Hepatic stellate cell (primary cell): ENCODE measurements at places on chromosomes 3 and 15.

- DNase-seq: peak; percentile 20
Measured at GRCh38 chr15:98085003-98085639, 124.6 kb downstream of the ARRDC4 start.

DNA sequence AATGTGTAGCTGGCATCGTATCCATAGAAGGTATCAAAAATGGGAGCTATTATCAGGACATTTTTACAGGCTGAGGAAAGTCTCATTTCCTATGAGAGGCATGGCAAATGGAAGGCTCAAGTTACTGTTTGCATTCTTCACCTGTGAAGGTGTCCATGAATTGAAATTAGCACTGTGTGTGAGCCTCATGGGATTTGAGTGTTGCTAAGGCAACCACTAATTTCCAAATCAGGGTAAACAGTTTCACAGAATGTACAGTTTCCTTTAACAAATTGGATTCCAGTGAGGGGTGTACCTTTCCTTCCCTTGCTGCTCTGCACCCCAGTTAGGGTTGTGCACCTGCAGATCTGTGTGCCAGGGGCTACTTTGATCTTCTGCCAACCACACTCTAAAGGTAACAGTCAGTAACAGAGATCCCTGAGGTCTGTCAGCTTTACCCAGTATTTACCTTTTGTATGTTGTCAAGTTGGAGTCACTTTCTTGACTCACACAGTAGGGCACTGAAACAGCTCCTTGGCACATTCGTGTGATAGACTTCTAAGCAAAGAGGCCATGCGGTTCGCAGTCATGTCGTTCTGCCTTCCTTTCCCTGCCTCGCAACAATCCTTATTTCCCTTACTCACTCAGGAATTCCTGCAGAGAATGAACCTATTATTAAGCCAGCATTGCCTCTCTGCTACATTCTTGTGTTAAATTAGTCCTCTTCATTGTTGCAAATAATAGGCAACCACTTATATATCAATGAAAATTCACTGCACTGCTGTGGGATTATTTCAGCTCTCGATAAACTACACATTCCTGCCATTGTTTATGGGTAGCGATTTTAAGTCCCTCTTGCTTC, 129.8 kb upstream of the GBE1 start:
- DNase-seq: no peak

GRCh38 chr3:178083906-178084866, 452.1 kb upstream of the KCNMB2 start:
- DNase-seq: no peak

DNA sequence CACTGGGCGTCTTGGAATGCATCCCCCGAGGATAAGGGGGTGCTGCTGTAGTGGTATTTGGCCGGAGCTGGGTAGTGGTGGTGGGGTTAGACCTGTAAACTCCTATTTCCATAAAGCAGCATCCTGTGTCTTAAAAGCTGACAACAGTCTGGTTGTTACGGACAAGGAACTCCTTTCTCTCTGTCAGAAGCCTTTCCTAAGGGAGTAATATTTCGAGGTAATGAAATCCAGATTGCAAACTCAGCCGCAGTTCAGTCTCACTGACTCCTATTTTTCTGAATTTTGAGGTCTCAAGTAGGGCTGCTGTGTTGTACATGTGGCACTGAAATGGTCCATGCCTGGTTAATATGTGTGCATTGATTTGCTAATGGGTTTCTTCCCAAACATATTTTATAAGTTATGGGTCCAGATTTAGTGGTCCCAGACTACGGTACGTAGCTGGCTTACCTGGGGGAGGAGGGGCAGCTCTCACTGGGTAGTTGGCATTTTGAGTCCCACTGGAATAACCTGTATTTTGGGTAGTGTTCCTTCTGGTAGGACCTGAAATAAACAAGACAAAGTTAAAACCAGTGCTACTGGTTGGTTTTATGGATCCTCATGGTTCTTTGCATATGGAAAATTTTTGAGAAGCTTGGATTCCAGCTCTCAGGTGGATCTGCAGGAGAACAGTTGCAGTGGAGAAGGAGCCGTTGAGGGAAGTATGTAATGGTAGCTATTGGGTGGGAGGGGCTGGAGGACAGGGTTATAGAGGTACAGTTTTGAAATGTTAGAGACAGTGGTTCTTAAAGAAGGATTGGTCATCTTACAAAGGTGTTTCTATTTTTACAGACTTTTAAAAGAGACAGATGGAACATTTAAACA, 48.6 kb upstream of the LDHAL6B start:
- no peak for DNase-seq

DNA sequence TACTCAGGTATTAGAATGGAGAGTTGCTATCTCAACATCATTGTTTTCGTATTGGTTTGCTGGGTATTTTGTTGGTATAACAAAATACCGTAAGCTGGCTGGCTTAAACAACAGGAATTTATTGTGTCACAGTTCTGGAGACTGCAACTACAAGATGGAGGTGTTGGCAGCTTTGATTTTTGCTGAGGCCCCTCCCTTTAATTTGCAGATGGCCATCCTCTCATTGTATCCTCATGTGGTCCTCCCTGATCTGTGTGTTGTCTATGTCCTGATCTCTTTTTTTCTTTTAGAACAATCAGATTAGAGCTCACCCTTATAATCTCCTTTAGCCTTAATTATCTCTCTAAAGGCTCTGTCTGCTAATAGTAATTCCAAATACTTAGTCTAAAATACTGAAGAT, 299.8 kb upstream of the GOLIM4 start:
- no peak for DNase-seq

- DNase-seq: no peak
Measured at GRCh38 chr15:48638963-48639362, 6.5 kb downstream of the FBN1 start.

DNA sequence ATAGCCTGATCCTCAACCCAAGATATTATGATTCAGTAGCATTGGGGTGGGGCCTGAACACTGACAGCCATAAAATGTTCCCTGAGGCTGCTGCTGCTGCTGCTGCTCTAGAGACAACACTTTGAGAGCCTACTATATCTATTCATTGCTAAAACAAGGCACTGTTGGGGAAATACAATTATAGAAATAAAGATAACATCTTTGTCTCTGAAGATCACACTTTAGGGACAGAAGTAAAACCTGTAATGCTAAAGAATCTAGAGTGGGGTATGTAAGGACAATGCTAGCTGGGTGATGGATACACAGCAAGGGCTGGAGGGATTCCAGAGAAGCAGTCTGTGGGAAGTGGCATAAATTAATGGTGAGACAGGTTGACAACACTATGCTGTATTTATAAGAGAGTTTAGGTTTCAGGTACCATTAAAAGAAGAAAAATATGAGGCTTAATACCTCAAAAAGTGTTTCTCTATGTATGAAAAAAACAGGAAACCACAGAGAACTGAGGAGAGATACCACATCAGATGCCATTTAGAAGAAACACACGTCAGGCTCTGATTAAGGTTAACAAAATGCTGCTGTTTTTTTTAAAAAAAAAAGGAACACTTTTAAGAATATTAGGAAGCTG, 115.9 kb downstream of the CBLB start:
- DNase-seq: peak; percentile 2
